ENCODE measurements at places on chromosomes 12 and 14. TPM values are rescaled to one million over a fixed set of nuclear protein-coding genes. Genes with fewer than 3 reads are reported as not detected.

DNA sequence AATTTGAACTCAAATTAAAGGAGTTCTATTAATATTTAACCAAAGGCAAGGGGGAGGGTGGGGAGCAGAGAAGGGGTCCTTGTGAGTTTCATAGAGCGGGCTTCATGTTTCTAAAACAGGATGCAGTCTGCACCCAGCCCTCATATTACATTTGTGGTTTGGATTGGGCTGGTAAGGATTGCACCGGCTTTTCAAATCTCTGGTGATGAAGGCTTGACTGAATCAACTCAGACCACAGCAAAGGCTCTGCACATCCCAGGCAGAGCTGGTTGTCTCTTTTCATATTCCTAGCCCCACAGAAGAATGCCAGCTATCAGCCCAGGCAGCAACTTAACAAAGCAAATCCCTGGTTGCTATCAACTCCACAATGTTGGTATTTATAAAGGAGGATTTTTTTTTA is 1221.4 kb downstream of the VRK1 start:
- DNase-seq = peak; percentile 22
- peaks cover 52% of the 10 kb centered on the region for H3K4me1 ChIP-seq
- no peak overlapping the region for H3K27ac ChIP-seq
- H3K4me3 ChIP-seq = no peak overlapping the region

DNA sequence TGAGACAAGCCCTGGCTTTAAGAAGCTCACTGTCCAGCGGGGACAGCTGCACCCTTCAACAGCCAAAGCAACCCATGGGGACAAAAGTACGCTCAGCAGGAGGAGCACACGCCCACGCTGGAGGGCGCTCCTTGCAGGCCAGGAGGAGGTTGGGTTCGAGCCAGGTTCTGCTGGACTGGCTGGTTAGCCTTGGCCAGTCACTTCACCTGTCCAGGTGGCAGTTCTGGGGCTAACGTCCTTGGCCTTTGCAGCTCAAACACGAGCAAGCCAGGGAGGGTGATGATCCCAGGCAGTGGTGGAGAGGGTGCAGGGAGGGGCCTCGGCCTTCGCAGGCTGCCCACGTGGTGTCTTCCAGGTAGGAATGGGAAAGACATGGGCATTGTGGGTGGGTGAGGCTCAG is 13.1 kb downstream of the CHGA start:
- H3K4me3 ChIP-seq = no peak overlapping the region
- no peak for DNase-seq
- H3K4me1 ChIP-seq = no peaks in the 10 kb centered on the region

DNA sequence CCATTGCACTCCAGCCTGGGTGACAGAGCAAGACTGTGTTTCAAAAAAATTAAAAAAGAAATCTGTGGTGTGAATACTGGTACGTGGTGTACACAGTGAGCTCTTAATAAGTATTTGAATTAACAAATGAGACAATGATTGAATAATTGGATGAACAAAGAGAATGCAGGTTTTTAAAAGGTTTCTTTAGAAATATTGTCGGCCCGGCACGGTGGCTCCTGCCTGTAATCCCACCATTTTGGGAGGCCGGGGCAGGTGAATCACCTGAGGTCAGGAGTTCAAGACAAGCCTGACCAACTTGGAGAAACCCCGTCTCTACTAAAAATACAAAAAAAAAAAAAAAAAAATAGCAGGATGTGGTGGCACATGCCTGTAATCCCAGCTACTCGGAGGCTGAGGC is 6.6 kb downstream of the HIF1A start:
- peaks cover 72% of the 10 kb centered on the region for H3K4me1 ChIP-seq
- H3K27me3 ChIP-seq = no peaks in the 10 kb centered on the region
- DNase-seq = peak; percentile 33
- peak overlapping the region; percentile 54 for H3K4me3 ChIP-seq

DNA sequence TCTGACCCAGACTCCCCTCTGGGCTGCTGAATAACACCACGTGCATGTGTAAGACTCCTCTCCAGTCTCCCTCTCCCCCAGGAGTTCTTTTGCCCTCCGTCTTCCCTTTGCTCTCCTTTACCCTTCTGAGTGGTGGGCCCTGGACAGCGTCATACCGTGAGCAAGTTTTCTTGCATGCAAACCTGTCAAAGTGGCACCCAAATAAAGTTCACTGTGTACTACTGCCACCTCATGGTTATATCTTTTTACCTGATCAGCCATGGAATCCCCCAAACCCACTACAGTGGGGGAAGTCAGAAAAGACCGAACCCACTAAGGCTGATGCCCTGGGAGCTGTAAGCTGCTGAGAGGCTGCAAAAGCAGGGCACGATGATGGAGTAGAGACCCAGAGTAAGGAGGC is 131.1 kb upstream of the VRK1 start:
- H3K36me3 ChIP-seq = no peaks in the 10 kb centered on the region
- H3K4me3 ChIP-seq = no peak overlapping the region
- H3K27ac ChIP-seq = no peak overlapping the region
- H3K4me1 ChIP-seq = no peaks in the 10 kb centered on the region

The RHEBL1 gene
- 19.8 TPM for total RNA-seq

The SIVA1 gene
- total RNA-seq = 125 TPM
